ENCODE measurements at places on chromosomes 5 and 9.

DNA sequence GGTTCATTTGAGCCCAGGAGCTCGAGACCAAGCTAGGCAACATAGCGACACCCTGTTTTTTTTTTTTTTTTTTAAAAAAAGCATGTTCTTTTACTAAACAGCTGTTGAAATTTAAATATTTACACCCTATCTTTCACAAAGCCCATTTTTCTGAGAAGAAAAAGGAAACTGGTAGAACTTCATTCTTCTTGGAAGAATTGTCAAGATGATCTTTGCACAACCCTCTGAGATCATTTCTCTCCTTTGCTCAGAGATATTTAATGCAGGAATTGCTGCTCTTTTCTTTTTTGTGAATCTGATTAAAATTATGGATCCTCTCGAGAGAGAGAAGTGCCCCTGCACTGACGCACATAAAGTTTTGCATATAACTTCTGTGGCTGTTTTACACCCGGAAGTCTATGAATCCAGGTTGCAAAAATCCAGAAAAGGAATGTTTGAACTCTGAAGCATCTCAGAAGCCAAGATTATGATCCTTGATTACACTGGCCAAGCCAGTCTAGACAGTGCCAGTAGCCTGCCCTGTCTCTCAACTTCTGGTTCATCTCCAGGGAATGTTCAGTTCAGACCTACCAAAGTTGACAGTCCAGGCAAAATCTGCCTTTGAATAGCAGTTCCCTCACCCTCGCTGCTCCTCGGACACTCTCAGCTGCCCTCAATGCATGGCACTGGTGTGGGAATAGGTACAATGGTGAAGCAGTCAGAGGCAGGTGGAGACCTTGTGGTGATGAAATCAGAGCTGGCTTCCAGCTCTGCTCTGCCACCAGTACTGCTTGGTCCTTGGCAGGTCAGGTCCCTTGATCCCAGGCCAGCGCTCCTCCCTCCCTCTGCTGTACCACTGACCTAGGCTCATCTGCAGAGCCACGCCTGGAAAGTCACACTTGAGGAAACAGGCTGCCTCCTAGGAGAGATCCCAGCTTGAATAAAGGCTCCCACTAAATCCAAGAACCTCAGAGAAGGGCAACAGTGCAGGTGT, 13.3 kb upstream of the SLC31A2 start:
- DNase-seq, result no peak

GRCh38 chr5:61261136-61261535, 70.9 kb upstream of the ZSWIM6 start:
- DNase-seq, result no peak

DNA sequence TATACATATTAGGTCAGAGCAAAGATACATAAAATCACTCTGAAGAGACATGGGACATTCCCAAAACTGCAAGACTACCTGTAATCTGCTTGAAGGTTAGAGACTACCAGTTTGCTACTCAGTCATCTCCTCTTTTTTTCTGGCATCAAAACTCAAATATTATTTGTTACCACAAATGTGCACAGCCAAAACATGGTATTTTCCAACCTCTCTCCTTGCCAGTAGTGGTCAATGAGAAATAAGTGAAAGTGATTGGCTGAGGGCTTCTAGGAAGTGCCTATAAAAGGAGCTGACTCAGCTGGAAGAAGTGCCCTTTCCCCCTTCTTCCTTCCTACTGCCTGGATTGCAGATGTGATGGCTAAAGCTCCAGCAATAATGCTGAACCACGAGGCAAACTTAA, 13.8 kb downstream of the GZMK start:
- no peak for DNase-seq

DNA sequence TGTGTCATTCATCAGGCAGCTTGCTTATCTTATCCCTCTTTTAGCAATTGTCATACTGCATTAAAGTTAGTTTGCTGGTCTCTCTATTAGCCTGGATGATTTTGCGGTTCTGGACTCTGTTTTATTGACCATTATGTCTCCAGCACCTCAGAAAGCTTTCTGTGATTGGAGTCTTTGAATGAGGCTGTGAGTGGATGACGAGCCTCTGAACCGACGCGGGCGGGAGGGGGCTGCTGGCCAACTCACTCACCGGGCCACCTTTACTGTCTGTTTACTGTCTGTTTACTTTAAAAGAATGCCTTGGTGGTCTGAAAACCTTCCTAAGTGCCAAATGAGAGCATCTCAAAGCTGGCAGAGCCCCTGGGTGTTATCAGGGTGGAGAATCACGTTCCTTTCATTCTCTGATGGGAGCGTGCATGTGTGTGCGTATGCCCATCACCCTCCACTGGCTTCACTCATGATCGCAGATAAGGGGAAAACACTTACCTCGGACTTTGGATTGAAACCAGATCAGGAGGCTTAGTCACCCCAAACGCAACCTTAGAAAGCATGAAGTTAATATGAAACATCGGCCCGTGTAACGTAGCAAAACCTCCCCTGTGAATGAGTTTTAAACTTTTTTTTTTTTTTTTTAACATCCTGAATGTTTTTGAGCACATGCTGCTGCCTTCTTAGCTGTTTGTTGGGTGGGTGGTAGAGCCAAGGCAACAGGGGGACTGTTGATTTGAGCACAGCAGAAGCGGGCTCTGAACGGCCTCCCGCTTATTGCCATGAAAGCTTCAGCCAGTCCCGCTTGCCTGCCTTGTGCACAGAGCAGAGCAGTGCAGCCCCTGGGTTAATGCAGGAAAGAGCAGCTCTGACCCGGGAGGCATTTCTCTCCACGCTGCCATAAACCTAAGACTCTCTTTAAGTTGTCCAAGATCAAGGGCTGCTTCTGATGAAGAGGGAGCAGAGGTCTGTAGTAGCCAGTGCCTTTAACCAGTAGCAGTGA, 173.6 kb downstream of the GADD45G start:
- no peak for DNase-seq

GRCh38 chr5:16806711-16807546, 129.2 kb downstream of the MYO10 start:
- no peak for DNase-seq

DNA sequence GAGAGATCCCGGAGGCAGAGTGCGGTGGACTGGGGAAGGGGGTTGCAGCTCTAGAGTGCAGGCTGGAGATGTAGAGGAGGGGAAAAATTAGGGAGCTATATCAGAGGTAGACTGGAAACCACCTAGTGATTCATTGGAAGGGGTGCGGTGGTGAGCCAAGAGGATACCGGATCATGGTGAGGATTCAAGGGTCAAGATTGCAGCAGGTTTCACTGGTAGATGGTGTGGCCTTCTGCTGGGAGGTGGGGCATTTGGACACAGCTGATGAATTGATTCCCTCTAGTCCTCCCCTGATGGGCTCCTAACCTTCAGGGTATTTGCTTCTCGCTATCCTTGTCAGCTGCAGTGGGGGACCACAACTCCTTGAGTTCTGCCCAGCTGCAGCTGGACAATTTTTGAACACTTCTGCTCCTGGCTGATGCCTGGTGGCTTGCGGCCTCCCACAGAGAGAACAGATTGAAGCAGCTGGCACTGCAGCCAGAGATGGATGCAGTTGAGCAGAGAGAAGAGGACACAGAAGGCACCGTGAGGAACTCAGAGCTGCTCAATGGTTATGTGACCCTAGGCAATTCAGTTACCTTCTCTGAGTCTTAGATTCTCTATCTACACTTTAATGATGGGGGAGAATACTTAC, 134.4 kb upstream of the ABCA1 start:
- no peak for DNase-seq

GRCh38 chr5:142716963-142717362, 31.1 kb upstream of the FGF1 start:
- peak; percentile 40 for DNase-seq

DNA sequence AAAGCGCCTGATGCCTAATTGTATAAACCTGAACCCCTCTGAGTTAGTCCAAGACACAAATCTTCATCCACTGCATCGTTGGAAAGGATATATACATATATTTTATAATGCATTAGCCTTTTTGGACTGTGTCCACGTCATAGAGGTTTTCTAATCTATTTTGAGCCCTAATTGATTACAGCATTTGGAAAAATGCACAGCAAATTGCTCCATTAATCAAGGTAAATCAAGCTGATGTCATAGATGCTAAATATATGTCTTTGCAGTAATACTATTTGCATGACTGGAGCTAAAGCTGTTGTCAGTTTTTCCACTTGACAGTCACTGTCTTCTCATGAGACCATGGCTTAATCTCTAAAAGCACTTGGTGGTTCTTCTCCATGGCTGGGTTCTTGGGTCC, 483.5 kb upstream of the TNC start:
- DNase-seq, result no peak

- DNase-seq, result no peak
These were observed 28.9 kb upstream of the HNRNPA0 start for GRCh38 chr5:137782984-137783536.

GRCh38 chr9:130688072-130688471, 5.5 kb upstream of the EXOSC2 start:
- peak; percentile 53 for DNase-seq

DNA sequence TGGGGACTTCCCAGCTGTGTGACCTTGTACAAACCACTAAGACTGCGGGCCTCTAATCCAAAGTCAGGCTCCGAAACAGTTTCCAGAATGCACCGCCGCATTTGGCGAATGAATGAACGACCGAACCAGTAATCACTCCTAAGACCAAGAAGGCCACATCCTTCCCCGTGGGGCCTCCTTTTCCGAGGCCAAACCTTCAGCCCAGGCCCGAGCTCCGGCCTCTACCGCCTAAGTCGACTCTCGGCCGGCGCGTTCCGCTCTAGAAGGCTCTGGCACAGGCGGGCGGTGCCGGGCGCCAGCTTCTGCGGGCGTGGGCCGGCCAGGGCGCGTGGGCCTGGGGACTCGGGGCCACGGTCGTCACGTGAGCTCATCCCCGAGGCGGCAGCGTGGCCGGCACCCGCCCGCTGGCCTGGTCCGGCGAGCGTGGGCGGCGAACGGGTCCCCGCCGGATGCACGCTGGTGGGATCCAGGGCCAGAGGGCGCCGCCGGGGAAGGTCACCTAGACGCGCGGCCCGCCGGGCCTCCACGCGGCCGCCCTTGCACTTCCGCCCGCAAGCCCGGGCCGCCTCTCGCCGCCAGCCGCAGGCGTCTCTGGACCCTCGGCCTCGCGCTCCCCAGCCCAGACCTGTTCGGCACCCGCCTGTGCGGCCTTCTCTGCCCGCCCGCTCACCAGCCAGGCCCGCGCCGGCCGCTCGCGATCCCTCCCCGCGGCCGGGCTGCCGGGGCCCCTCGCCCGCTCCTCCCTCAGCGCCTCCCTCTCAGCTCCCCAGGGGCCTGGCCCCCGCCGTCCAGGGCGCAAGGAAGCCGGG, 754 bp downstream of the VDAC1 start:
- DNase-seq, result peak; percentile 46

DNA sequence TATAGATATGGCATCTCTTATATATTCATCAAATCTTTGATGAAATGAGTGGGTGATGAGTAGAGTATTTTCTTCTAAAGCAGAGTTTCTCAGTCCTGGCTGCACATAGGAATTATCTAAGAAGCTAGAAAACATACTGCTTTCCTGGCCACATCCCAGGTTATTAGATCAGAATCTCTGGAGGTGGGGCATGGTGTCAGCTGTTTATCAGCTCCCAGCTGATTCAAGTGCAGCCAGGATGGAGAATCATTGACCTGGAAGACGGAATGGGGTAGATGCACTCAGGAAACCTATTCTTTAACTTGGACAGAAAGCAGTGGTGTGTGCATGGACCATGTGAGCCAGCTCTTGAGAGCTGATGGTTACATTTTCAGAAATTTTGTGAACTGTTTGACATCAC, 108.1 kb upstream of the IL6ST start:
- DNase-seq, result no peak

DNA sequence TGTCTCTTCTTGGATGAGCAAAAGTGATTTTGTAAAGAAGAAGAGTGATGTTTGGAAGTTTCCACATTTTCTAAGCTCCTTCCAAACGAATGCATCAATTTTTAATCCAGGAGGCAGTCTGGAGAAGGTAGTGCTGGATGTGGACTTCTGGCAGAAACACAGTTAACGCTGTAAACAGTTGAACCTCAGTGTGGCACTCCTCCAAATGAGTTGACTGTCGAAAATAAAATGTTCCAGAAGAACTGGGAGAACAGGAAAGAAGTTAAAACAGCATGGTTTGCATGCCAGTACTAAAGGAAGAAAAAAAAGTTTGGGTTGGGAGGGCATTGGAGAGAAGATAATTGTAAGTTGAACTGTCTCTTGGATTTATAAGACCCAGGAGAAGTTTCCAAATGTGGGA, 6.5 kb downstream of the ZNF462 start:
- DNase-seq, result no peak

- DNase-seq, result no peak
These were observed 134.4 kb downstream of the TMEM38B start for GRCh38 chr9:105828596-105829213.

DNA sequence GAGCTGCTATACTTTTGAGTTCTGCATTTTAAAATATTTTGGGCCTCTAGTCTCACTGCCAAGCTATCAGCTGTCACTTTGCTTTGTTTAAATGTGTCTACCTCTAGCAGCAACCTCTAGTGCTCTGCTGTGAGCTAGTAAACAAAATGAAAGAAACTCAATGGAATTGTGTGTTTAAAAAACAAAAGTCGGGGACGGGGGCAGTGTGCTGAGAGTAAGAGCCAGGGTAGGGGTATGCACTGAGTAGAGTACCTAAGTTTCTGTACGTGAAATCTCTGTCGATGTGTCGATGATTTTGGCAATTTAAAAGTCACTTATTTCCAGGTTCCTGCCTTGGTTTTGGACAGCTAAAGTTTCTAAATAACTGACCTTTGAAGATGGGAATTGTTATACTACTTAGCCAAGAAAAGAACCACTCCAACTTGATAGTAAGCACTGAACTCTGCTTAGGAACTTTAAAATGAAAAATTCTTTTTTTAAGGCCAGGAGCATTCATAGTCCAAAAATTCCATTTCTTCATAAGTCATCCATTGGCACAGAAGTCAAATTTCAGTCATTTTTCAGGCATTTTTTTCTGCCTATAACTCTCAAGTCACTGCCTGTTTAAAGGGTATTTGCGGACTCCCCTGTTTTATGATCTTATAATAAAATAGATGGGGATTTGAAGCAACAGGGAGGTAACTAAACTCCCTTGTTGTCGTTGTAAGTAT, 111.5 kb downstream of the SAXO1 start:
- no peak for DNase-seq

GRCh38 chr5:150851039-150851438, 4.7 kb downstream of the IRGM start:
- DNase-seq, result no peak

Measured in CD4-positive, alpha-beta T cell (primary cell).